Aortic smooth muscle cell (primary cell): ENCODE measurements at places on chromosomes 3 and 15. TPM values are rescaled to one million over a fixed set of nuclear protein-coding genes. Genes with fewer than 3 reads are reported as not detected.

C3orf22 gene
- total RNA-seq: not detected in 2 replicates

APOD gene
- 0.13 TPM in 1 of 2 replicates, not detected in the other for total RNA-seq

GOLGA8R gene
- 3.4 and 3.6 TPM in 2 replicates for total RNA-seq

TRH gene
- not detected in 2 replicates for total RNA-seq

OR5K2 gene
- total RNA-seq: not detected in 2 replicates

NMNAT3 gene
- total RNA-seq: 2.1 TPM in 2 replicates

TLR9 gene
- under 0.01 TPM in 1 of 2 replicates, not detected in the other for total RNA-seq

FAM174B gene
- total RNA-seq: 4.4 and 5.0 TPM in 2 replicates

ALPK3 gene
- total RNA-seq: 1.1 and 2.6 TPM in 2 replicates

SCN11A gene
- total RNA-seq: 0.06 and 0.13 TPM in 2 replicates

XCR1 gene
- not detected in 2 replicates for total RNA-seq

SFMBT1 gene
- 4.2 and 7.1 TPM in 2 replicates for total RNA-seq

BOC gene
- 2.3 and 5.0 TPM in 2 replicates for total RNA-seq

HYAL1 gene
- 1.2 and 2.6 TPM in 2 replicates for total RNA-seq
